Kidney capillary endothelial cell (primary cell): ENCODE measurements at places on chromosomes 12 and 14.

DNA sequence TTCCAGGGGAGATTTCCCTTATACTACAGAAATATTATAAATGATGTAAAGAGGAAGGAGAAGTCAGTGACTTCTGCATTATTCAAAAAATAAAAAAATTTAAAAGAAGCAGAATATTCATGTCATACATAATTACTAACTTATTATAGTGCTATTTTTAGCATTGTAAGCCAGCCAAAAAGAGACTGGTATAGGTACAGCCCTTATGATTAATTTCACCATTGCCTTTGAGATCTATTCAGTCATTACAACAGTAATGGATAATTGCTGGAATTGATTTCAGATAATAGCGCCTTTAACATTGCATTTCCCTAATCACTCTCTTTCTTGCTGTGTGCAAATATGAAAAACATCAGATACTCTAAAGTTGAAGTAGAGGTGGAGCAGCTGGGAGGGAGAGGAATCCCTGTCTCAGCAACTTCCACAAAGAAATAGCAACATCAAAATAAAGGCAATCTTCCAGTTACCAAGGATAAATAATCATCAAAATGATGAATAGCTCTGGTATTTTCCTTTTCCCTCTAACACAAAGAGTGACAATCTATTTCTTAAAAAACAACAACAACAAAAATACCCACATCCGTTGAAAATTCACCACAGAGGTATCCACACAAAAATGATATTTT, 71.8 kb upstream of the OVCH1 start:
- peak; percentile 46 for DNase-seq

GRCh38 chr14:53942970-53943750, 13.5 kb downstream of the BMP4 start:
- no peak for DNase-seq

- DNase-seq, result no peak
Observed at GRCh38 chr12:8638951-8639350, 23.7 kb downstream of the MFAP5 start.

DNA sequence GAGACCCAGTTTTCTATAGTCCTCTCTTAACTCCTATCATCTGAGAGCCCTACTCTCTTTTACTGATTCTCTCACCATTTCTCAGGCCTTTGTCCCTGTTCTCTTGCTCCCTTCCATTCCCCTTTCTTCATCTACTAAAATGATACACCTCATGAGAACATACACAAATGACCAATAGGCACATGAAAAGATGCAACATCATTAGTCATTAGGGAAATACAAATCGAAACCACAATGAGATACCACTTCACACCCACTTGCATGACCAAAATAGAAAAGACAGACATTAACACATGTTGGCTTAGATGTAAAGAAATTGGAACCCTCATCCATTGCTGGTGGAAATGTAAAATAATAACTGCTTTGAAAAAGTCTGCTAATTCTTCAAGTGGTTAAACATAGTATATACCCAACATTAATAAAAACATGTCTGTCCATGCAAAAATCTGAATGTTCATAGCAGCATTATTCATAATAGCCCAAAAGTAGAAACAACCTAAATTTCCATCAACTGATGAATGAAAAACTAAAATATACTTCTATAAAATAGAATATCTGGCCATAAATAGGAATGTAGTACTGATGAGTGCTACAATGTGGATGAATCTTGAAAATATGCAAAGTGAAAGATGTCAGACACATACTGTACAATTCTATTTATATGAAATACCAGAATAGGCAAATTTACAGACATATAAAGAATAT, 66.0 kb downstream of the DENND5B start:
- DNase-seq, result no peak

DNA sequence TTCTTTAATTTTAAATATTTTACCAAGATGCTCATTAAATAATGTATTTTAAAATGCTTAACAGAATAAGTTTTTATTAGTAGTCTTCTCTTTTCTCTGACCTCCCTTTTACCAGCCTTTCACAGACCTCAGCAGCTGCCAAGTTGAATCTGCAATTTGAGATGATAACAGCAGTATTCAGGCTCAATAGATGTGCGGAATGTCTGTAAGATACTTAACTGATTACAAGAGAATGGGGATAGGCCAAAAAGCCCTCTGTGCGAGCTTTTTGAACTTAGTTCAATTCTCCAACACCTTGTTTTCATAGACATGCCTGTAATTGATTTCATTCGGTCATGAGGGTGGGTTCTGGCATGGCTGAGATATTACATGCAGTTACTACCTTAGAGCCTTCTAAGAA, 277.2 kb downstream of the TMTC2 start:
- no peak for DNase-seq

DNA sequence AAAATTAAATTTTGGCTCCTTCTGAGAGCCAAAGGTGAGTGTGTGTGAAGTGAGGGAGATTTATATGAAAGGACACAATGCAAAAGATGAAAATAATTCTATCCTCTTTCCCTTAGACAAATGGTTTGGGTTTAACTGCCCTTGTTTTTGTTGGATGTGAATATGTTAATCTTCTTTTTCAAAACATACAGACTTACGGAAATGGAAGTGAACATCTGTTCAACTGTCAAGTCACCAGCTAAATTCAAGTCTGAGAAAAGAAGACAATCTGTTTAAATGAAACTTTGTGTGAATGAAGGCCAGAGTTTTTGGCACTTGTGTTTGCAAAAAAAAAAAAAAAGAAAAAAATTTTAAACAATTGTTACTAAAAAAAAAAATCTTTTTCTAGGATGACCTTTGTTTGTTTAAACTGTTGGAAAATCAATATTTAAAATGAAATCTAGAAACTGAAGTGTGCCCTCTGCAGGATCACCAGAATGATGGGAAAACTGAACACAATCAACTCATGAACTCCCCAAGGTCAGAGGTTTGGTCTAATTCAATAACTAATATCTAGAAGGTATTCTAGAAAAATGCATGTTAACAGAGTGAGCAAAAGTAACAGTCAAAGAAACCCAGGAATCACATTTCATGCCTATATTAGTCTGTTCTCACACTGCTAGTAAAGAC, 448.8 kb downstream of the FLRT2 start:
- no peak for DNase-seq

DNA sequence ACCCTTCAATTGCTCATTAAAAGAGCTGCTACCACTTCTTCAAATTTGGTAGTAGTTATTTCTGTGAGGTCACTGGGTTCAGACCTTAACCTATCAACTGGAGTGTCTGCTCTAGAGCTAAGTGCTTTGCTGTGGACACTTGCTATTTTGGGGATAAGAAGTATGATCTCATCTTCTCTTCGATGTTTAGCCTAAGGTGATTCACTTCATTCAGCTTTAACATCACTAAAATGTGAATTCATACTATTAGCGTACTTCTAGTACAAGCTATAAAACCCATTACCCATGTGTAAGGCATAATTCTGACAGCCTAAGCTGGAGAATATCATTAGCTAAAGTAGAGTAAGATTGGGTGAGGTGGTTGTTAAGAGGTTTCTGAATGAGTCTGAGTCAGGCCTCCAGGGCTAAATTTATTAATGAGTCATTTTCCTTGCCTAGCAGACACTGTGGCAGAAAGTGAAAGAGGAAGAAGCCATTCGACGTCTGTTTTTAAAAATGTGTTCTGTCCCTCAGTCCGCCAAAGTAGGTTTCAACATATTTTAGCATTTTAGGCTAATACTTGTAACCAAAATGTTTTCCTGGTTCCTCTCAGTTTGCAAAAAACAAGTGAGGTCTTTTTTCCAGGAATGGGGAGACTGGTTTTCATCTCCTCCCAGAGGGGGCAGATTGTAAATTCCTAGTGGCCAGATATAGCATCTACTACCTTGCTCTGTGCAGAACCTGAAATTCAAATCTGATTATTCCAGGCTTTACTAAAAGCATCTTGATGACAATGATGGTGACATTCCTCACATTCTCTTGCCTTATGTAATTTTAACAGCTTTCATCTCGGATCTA, 103.6 kb downstream of the SSPN start:
- DNase-seq, result peak; percentile 88

- peak; percentile 81 for DNase-seq
Observed at GRCh38 chr12:1583421-1584078, 10.8 kb downstream of the FBXL14 start.

- DNase-seq, result no peak
Observed at GRCh38 chr14:57089901-57090300, 178.8 kb downstream of the EXOC5 start.

DNA sequence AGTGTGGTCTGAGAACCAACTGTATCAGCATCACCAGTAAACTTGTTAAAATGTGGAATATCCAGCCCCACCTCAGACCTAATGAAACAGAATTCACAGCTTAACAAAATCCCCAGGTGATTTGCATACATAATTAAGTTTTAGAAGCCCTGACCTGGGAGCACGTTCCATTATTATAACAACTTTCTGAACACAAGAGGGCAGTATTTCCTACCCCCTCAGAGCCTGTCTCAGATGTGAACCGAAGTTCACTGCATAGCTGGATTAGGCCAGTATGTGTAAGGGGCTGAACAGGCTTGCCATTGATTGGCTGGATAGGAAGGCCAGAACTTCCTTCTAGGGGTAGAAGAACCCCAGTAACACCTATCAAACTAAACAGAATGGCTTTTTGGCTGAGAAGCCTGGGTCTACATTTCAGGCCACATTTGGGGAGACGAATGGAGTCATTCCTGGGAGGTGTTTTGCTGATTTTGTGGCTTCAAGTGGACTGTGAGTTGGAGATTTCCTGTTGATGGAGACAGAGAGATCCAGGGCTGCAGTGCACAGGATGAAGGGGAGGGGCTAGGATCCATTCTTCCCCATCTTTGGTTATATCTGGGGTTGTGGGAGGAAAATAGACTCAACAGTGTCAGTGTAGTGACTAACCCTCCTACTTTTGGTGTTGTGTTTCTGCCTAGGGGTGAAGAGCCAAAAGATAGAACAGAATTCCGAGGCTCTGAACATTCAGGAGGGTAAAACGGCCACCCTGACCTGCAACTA, 94.7 kb upstream of the OR4E1 start:
- DNase-seq, result peak; percentile 7

DNA sequence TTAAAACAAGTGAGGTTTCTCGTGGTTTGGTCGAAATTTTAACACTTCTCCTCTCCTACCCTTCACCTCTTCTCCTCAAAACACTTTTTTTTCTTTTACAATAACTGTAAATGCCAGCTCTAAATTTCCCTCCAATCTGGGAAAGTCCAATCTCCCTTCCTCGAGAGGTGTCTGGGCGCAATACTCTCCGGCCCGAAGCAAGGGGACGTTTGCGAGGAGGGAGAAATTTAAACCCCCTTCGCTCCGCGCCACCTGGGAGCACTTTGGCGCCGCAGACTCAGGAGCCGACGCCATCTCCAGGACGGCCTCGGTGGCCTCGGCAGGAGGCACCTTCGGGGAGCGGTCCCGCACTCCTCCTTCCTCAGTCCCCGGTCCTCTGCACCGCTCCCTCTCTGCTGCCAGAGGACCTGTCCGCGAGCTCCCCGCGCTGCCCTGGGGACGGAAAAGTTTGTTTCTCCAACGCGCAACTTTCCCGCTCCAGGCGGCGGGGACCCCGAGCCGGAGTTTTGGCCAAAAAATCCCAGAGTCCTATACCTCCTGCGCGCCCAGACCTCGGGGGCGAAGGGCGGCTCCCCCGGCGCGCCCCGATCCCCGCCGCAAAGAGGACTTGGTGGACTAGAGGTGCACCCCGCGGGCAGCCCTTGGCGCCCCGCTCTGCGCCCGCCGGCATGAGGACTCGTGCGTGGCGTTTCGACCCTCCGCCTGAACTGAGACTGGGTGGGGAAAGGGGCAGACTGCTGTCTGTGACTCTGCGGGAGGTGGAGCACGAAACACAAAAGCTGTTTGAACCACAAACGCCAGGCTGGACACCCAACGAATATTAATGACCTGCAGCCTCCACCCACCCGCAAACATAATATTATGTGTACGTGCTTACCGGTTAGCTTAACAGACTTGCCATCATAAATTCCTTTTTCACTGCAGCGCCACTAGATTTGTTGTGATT, 95.2 kb upstream of the HMGA2 start:
- DNase-seq, result no peak

DNA sequence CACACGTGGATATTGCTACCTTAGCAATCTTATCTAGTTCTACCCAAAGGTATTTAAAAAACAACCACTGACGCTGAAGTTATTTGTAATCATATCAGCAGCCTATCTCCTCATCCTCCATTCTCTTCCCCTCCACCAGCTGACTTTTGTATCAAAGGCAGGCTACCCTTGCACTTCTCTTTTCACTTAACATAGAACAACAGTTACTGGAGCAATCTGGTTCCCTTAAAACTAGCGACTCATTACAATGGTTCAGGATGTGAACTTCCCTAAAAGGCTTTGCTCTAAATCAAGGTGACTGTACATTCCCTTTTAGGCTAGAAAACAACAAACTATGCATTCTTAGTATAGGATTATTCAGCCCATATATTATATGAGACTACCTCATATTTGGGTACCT, 404.7 kb downstream of the APAF1 start:
- DNase-seq, result no peak

DNA sequence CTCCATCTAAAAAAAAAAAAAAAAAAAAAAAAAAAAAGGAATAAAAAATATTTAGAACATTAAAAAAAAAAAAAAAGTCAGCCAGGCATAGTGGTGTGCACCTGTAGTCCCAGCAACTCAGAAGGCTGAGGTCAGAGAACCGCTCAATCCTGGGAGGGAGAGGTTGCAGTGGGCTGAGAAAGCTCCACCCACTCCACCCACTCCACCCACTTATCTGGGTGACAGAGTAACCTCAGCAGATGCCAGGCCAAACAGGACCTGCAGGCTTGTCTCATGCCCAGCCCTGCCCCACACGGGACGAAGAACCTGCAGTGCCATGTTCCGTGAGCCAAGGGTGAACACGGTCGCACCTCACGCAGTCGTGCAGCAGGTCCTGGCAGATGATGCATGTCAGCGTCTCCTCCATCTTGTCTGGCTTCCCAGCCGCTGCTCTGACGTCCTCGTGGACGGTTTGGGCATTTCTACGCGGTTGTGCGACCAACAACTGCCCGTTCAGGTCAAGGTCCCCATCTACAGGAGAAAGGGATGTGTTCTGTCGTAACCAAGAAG, 28.6 kb downstream of the CHFR start:
- no peak for DNase-seq

- no peak for DNase-seq
Observed at GRCh38 chr12:132317233-132317938, 12.0 kb downstream of the GALNT9 start.
